ENCODE measurements at places on chromosomes 3 and 15. TPM values are rescaled to one million over a fixed set of nuclear protein-coding genes. Genes with fewer than 3 reads are reported as not detected.

The TGM5 gene
- not detected for total RNA-seq

The CYP1A2 gene
- not detected for total RNA-seq

The DAZL gene
- not detected for total RNA-seq

The SLC22A13 gene
- not detected for total RNA-seq

The SMCO1 gene
- total RNA-seq: 0.05 TPM

The CLDN18 gene
- not detected for total RNA-seq

The C3orf85 gene
- not detected for total RNA-seq

Measured in M059J (cell line).